ENCODE measurements at places on chromosomes 6 and 20. TPM values are rescaled to one million over a fixed set of nuclear protein-coding genes. Genes with fewer than 3 reads are reported as not detected.

DNA sequence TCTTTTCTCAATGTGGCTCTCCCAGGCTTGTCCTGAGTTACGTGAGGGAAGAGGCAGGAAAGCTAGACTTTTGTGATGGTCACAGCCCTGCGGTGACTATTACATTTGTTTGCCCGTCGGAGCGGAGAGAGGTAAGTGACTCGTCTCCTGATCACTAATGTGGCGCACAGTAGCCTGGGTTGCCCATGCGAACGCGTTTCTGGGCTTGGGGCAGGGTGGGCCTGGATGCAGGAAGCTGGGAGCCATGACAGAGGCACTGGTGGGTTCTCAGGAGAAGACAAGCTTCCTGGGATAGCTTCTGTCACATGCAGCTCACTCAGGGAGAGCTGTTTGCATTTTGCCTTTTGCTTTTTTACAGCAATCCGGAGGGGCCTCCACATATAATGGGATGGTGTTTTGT is 60.6 kb downstream of the IGF2R start:
- DNase-seq = no peak

GRCh38 chr20:18650224-18650623 is 62.4 kb downstream of the DTD1 start:
- DNase-seq = no peak

DNA sequence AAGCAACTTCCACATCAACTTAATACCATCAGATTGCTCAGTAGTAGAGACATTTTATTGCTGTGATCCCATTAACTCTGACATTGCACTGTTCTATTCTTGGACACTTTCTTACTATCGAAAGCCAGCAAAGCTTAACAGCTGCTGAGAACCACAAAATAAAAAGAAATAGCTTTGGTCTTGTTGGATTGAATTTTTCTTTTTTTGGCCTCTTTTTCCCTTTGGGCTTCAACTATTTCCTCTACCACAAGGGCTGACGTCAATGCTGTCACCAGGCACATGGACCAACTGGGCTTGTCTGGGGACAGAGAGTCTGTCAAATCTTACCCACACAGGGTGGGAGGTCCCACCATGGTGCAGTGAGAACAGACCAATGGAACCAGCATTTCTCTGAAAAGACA is 63.4 kb upstream of the ENPP5 start:
- no peak for DNase-seq

- no peak for DNase-seq
Observed at GRCh38 chr6:168419569-168419968, 21.4 kb upstream of the SMOC2 start.

DNA sequence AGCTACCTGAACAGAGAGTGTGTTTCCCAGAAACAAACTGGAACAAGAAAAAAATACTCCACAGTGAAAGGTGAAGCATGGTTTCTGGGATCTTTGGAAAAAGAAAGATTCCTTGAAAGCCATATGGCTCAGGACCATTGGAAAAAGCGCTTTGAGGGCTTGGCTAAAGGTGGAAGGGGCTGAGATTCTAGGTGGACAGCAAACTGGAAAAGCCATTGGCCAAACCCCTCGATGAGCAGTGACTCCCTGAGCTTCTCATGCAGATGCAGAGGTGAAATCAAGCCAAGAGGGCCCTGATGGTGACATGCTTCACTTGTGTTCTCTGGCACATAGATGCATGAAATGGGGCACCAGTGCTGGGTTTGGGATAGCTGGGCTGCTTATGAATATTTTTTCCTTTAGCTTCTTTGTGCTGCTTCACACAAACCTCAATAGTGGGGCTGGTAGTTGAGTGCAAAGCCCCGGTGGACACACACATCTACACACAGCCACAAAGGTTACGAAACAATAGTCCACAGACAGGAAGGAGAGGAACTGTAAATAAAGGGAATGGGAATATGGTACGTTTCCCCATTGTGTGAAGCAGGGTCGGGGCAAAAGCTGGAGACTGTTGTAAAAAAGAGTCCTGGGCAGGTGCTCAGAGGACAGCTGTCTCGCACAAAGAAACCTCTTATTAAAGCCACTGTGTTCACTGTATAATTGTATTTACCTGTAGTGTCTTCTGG is 117.8 kb downstream of the FOXA2 start:
- no peak for DNase-seq

DNA sequence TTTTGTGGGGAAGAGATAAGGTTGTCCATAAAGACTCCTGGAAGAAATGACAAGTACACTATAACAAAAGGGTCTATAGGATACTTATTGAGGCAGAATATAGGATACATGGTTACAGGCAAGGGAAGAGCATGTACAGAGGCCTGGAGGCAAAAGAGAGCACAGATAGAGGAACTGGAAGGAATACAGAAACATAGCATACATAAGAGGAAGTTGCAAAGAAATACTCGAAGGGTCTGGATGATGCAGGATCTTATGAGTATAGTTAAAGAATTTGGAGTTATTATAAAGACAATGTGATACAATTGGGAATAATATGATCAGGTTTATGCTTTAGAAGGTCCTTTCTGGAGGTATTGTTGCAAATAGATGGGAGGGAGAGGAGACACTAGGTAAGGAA is 592.7 kb upstream of the POU3F2 start:
- DNase-seq = no peak

GRCh38 chr6:119096721-119097565 is 18.5 kb upstream of the FAM184A start:
- no peak for DNase-seq

- no peak for DNase-seq
Observed at GRCh38 chr6:75418233-75418632, 75.4 kb downstream of the FILIP1 start.

DNA sequence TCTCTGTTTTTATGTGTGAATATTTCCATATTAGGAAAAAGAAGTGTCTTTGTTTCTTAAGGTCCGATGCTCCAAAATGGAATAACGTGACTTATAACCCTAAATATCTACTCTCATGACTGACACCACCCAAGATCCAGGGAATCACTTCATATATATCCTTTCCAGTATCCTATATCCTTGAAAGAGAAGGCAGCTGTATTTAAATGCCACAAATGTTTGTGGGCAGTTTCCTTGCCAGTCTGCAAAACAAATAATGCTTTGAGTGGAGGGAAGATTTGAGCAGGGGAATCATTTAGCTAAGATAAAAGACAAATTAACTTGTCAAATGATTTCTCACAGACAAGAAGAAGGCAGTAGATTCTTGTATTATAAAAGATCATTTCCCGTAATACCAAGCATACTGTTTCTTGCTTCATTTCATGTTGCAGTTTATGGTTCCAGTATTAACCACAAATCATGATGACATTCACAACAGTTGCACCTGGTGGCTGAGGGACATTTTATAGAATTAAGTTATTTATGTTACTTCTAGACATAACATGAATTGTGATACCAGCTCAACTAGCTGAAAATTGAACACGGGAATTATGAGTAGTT is 30.0 kb upstream of the FABP7 start:
- no peak for DNase-seq

DNA sequence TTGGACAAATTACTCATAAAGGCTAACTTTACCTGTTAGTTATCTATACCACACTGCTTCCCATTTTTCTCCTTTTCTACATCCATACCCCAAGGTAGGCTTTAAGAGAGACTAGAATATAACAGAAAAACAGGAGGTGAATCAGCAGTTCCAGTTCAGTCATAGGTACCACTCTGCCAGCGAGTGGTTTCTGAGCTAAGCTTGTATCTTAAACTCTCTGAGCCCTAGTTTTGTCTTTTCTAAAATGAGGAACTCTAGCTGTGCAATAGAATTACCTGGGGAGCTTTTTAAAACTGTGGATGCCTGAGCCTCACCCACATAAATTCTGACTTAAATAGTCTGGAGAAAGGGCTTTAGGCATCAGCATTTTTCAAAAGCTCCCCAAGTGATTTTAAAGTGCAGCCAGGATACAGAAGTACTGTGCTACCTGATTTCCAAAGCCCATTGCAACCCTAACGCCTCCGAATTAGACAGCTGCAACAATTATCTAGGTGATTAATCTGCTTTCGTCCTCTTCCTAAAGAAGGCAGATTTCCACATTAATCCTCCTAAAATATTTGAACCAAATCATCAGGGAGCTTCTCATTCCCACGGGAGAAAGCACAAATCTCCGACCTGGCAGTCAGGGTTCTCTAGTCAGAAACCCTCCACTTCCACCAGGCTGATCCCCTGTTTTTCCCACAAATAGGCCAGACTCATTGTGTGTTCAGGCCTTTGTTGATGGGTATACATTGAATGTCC is 37.4 kb upstream of the RPL7L1 start:
- no peak for DNase-seq

DNA sequence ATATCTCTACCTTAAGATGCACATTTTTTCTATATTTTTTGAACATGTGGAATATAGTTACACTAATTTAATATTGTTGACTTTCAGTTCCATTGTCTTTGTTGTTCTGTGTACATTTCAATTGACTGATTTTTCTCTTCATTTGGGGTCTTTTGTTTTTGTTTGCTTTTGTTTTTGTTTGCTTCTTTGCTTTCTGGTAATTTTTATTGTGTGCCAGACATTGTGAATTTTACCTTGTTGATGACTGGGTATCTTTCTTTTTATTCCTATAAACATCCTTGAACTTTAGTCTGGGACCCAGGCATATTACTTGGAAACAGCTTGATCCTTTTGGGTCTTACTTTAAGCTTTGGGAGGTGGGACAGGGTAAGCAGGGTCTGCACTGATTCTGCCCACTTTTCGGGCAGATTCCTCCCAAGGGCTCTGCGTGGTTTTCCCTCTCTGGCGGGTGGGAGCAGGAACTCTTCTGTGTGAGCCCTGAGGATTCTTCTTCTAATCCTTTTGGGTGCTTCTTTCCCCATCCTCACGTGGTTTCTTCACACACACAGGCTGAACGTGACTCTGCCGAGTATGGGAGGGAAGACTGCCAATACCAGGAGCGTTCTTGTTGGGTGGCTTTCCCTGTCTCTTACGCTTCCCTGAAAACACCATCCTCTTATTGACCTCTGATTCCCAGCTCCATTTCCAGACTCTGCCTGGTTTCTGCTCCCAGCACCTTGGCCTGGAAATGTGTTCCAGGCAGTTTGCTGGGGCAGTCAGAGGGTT is 200.5 kb downstream of the ARID1B start:
- no peak for DNase-seq

DNA sequence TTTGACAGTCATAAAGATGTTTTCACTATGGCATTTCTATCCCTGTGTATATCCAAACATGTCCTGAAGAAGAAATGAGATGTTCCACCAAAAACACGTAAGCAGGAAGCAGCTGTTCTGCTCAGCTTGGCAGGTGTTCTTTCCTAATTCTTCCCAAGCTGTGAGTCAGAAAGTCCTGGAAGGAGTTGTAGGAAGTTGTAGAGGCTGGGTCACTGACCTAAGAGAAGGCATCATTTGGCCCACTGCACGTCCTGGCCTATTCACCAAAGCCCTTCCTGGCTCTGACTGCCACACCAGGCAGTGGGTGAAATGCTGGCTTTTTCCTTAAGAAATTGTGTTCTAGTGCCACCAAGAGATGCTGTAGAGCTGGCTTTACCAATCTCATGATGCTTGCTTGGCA is 40.3 kb downstream of the STX11 start:
- DNase-seq = no peak

DNA sequence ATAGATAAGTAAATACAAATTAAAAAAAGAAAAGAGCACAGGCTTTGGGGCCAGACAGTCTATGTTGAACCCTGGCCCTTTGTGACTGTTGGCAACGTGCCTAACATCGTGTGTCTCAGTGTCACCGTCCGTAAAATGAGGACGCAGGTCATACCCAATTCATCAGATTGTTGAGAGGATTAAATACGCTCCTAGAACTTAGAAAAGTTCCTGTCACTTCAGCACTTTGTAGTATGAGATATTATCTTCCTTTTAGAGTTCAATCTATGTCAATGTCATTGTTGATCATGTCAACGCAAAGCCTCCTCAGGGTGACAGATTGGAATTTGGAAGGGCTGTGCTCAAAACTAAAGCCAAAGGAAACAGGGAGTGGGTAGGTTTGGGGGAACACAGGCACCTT is 21.7 kb downstream of the SERPINB1 start:
- DNase-seq = no peak

GRCh38 chr6:123901436-123901835 is 97.8 kb downstream of the NKAIN2 start:
- DNase-seq = no peak

GRCh38 chr20:34037121-34037520 is 43.4 kb downstream of the RALY start:
- no peak for DNase-seq

GRCh38 chr6:170176898-170177771 is 113.7 kb downstream of the DLL1 start:
- DNase-seq = peak; percentile 48

GRCh38 chr20:59223182-59223601 is 59.6 kb downstream of the ZNF831 start:
- DNase-seq = no peak

GRCh38 chr6:80165143-80165542 is 58.7 kb downstream of the BCKDHB start:
- no peak for DNase-seq

- no peak for DNase-seq
Observed at GRCh38 chr6:83511266-83511665, 1.1 kb upstream of the PRSS35 start.

DNA sequence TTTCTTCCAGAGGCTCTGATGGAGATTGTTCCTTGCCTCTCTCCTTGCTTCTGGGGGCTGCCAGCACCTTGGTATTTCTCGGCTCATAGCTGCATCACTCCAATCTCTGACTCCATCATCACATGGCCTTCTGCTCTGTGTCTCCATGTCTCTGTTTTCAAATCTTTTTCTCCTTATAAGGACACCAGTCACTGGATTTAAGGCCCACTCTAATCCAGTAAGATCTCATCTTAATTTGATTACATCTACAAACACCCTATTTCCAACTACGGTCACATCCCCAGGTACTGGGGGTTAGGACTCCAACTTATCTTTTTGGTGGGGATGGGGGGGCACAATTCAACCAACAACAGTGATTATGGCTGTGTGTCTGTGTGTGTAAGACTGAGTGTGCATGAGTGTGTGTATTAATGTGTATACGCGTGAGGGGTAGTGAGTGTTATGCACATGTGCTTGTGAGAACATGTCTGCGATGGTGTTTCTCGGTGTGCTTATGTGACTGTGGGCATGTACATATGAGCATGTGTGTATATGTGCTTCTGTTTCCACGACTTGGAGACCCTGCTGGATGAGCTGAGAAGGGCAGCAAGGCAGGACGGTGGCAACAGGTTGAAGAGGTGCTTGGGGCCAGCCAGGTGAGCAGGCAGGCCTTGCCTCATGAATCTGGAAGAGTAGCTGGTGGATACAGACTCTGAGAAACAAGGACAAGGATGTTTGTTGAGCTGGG is 130.5 kb downstream of the MRPL14 start:
- DNase-seq = no peak

- no peak for DNase-seq
Observed at GRCh38 chr20:10115021-10115420, 80.2 kb downstream of the ANKEF1 start.

Gene GSTA2
- total RNA-seq = not detected

Gene KCNQ2
- not detected for total RNA-seq

Gene EDN1
- 0.11 TPM for total RNA-seq

Gene CYP24A1
- total RNA-seq = 0.58 TPM

Gene PARD6B
- 5.5 TPM for total RNA-seq

Gene POM121L2
- total RNA-seq = not detected

Gene PBOV1
- total RNA-seq = not detected

Gene ARMH2
- total RNA-seq = not detected
